ENCODE measurements at places on chromosomes 1 and 21.

DNA sequence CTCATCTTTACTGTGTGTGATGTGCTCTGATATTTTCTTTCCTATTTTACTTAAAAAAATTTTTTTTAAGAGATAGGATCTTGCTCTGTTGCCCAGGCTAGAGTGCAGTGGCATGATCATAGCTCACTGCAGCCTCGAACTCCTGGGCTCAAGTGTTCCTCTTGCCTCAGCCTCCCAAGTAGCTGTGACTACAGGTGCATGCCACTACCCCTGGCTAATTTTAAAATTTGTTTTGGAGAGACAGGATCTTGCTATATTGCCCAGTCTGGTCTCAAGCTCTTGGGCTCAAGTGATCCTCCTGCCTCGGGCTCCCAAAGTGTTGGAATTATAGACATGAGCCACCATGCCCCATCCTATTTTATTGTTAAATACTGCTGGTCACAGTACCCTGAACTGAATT lies 67.4 kb downstream of the FOXD2 start:
- no peak for DNase-seq

GRCh38 chr21:41674402-41674801 lies 92.5 kb downstream of the RIPK4 start:
- no peak for DNase-seq

- DNase-seq: no peak
Observed at GRCh38 chr1:105317976-105318375, 1568.3 kb downstream of the AMY1C start.

DNA sequence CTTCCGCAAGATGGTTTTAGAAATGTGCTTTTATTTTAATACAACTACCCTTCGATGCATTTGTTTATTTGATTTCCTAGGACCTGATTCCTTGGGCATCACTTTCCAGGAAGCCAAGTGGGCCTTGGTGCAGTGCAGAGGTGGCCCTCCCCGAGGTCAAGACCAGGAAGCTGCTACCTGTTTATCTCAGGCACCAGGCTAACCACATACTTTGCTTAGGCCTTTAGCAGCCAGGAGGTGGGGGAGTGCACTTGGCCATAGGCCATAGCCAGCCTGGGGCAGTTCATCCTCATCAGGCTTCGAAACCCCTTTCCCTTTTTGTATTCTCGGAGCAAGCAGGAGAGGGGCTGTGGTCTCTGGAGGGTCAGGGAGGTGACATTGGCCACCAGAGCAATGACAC lies 45.4 kb downstream of the SMYD2 start:
- no peak for DNase-seq

- no peak for DNase-seq
Observed at GRCh38 chr1:211534545-211535291, 42.8 kb upstream of the RD3 start.

DNA sequence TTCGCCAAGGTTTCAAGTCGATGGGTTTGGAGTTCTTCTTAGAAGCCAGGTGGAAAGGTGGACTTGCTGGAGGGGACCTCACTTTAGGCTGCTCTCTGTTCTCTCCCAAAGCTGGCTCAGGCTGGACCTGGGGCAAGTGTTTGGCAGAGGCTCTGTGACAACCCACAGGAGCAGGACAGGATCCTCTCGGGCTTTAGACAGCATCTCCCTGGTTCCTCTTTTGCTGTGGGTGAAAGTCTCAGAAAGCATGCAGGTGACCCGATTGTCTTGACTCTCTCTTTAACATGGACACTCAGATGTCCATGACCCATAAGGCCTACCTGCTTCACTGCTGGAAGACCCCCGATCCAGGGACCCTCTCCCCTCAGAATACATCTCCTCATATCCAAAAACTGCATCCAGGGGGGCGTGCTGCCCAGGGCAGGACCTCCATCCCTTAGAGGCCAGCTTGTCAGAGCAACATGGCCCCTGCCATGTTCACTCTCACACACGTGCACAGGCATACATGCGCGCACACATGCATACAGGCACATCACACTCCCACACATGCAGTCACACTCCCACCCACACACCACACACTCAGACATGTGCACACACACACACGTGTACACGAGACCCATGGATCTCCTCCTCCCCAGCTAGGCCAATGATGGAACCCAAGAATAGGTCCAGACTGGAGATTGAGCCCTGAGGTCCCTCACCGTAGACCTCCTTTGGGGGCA lies 21.3 kb downstream of the MRPL37 start:
- no peak for DNase-seq

DNA sequence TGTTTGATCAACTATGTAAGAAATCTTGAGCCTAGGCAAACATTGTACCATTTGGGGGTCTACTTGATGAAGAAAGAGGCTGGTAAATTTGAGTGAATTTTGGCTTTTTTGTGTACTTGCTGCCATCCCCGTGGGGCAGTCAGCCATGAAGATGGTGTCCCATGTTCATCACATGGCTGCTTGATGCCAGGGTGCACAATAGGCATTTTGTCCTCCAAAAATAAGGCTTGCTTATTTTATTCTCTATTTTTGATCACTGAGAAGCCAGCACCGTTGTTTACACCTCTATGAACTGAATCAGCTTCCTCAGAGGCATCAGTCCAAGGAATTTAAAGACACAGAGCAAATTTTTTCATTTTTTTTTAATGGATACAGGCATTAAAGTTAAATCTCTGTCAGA lies 1195.7 kb downstream of the AMY1C start:
- no peak for DNase-seq

DNA sequence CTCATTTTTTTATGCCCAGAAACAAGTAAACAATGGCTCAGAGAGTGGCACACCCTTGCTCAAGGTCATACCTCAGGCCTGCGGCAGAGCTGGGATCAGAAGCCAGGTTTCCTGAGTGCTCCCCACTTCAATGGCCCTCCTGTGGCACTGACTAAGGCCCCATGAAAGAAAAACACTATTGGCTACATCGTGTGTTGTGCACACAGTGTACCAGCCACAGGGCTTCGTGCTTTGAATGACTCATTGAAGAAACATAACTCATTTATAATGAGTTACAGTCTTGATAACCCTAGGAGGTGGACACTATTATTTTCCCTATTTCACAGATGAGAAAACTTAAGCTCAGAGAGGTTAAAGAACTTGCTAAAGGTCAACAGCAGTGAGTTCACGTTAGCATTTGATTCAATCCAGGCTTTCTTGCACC lies 91.2 kb downstream of the TRABD2B start:
- no peak for DNase-seq

DNA sequence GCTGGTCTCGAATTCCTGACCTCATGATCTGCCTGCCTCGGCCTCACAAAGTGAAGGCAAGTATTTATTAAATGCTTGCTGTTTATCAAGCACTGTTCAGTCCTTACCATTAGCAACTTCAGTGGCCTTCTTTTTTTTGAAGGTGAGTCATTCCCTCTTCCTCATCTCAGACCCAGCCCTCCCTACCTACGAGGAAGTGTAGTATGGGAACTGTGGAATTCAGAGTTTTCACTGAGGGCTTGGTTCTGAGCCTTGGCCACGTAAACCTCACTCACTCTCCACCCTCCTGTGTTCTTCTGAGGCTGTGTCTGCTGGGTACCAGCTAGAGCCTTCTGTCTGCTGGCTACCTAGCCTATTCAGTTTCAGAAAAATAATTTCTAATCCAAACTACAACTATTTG lies 218.3 kb upstream of the SGIP1 start:
- DNase-seq: no peak

GRCh38 chr21:42567214-42567555 lies 53.5 kb downstream of the SLC37A1 start:
- DNase-seq: no peak

DNA sequence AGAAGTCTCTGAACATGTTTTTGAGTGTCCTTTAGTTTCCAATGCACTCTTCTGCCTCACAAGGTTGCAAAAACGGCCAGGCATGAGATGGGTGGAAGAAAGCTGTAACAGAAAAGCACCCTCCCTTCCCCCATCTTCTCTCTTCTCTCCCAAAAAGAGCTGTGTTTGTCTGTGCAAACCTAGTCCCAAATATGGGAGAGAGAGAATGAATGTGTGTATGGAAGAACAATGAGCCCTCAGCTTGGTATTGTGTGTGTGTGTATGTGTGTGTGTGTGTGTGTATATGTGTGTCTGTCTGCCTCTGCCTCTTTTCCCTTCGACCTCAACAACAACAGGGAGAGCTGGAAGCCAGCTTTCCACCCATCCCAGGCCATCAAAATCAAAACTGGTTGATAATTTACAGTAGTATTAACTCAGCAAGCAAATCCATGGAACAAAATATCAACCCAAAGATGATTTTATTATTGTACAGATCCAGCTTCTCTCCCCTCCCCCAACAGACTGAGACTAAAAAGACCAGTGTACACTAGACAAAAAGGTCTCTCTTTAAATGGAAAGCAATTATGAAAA lies 1.8 kb downstream of the RERE start:
- DNase-seq: peak; percentile 83

GRCh38 chr1:6612641-6613360 lies 730 bp upstream of the PHF13 start:
- peak; percentile 33 for DNase-seq

- DNase-seq: no peak
Observed at GRCh38 chr1:90579212-90579802, 137.8 kb downstream of the BARHL2 start.

- no peak for DNase-seq
Observed at GRCh38 chr1:171965777-171966176, 124.5 kb downstream of the DNM3 start.
